ENCODE measurements at places on chromosomes 3 and 15. TPM values are rescaled to one million over a fixed set of nuclear protein-coding genes. Genes with fewer than 3 reads are reported as not detected.

DNA sequence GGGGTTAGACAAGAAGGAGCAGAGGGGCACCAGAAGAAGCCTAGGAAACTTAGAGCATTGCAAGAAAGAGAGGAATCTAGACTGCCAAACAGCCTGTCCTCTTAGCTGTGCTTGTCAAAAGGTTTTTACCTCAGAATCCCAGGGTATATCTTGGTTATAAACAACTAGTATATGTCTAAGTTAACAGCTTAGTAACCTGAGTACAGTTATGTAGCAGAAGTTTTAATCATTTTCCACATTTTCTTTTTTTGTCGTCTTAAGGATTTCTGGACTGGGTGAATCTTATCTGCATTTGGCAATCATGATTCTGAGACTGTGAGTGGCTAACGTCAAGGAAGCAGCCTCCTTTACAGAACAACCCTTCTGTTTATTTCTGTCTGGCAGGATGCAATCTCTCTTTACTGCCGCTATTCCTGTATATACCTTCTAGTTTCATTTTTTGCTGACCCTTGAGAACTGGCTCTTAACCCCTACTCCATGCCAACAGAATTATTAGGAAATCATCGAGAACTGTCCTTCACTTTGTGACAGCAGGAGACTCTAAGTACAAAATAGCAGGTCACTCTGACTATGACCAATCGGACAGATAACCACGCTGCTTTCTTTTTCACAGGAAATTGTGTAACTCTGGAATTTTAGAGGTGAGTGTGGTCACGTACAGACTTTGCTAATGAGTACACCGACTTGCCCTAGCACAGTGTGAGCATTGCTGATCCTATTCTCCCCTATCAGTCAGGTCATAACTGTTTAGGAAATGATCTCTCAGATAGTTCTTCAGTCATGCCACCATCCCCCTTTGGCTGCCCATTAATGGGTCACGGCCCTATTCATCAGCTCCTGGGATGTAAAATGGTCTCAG lies 3.3 kb upstream of the CP start:
- peak; percentile 77 for DNase-seq

DNA sequence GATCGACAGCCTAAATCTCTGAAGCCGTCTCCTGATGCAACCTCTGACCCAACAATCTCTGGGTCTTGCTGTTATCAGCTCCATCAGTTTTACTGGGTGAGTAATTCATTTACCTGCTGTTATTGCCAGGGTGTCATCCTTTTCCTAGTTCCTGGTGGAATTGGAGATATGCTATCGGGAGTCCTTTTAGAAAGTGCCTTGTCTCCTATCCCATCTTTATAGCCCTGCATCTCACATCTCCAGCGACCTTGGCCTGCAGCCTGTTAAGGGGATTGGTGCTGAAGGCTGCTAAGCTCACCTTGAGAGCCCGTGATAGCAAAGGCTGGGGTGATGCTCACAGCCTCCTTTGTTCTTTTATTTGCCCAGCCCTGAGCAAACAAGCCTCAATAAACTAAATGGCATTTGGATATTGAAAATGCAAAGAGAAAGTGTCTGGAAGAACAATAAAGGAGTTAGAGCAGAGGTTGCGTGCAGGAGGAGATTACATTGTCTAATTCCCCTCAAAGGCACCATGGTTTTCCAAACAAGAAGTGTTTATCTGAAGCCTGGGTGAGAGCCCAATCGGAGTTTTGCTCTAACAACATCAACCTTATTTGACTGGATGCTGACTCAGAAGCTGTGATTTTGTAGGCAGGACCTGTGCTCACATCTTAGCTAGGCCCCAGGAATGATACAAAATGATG lies 101.8 kb downstream of the RPLP1 start:
- no peak for DNase-seq

DNA sequence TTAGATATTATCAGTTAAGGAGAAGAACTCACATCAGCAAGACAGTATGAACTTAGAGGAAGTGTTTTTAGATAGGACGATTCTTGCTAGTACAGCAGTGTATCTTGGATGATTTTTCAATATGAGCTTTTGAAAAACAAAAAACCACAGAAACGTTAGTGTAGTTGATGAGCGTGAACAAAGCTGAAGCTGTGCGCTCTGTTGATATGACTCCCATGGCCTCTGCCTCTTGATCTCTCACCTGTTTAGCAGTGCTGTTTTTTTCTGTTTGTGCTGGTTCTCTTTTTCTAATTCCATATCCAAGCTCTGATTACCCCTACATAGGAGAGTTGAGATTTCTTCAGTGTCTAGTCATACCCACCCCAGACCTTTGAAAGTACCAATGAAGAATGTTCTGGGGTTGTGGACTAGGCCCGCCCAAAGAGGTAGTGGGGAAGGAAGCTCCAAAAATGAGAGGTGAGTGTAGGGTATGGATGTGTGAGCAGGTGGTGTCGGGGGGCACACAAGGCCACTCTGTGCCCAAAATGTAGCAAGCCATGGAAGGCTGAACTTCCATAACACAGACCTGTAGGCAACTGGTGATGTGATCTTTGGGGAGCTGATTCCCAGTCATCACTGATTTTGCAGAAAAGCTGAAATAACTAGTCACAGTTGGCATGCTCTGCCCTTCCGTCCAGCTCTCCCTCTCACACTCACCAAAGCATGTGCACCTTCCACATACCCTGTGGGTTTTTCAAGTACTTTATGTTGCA lies 20.0 kb upstream of the CMTM7 start:
- DNase-seq = no peak

DNA sequence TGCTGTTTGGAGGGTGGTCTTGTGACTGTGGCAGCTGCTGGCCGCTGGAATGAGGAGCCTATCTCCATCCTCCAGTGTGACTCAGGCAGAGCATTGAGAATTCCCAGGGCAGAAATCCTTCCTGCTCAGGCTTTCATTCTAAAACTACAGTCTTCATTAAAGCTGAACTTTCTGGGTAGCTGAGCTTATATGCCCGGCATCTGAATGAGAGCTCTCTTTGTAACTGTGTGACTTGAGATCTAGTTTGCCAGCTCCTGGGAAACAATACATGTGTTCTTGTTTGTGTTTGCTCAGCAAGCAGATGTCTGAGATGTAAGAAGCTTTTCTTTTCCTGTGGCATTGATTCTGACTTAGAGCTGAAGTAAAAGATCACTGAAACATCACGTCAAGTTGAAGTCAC lies 22.4 kb downstream of the RLBP1 start:
- no peak for DNase-seq

DNA sequence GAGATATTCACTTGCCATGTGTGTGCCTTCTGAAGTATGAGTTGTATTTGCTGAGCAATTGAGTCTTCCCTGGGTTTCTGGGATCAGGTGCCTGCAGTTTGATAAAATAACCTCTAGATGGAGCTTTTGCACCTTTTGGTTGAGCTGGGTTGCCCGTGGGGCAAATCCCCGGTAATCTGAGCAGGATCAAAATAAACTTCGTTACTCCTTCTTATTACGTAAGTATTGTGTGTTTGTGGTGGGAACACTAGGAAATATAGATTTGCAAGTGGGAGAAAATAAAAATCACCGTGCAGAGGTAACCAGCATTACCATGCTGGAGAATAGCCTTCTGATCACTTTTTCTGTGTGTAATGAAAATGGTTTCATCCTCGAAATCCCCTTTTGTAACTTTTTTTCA lies 277.4 kb upstream of the NR2E3 start:
- DNase-seq = no peak

- no peak for DNase-seq
Observed at GRCh38 chr3:117630469-117630868, 920.9 kb downstream of the TUSC7 start.

- peak; percentile 34 for DNase-seq
Observed at GRCh38 chr3:141076036-141076773, 25.1 kb downstream of the SPSB4 start.

DNA sequence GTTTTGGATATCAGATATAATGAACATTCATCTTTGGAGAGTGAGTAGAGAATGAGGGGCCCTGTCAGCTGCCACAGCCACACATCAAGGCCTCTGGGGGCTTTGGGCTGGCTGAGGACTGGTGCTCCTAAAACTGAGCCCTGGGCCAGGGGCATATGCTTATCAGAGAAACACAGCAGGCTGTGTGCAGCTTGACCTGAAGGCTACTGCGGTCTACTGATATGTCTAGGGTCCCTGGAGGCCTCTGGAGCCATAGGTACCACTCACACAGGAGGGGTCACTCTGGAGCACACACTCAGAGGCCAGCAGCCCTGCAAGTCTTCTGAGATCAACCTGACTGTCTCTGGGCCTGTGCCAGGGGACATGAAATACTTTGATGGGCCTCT lies 7.6 kb downstream of the TF start:
- DNase-seq = no peak

DNA sequence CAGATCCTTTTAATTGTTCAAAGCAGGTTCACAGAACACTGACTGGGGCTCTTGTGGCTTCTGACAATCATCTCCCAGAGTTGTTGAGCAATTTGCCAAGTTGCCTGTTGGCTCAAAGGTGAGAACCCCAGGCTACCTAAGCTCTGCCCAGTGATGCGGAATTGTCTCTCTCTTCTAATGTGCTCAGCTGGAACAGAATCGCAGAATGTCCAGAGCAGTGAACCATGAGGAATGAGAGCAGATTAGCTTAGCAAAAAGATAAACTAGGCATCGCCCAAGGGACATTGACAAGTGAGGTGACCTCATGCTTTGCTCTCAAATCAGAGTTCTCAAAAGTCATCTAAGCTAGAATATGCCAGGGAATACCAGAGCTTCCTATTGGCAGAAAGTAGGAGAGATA lies 148.1 kb downstream of the WDR76 start:
- peak; percentile 43 for DNase-seq

DNA sequence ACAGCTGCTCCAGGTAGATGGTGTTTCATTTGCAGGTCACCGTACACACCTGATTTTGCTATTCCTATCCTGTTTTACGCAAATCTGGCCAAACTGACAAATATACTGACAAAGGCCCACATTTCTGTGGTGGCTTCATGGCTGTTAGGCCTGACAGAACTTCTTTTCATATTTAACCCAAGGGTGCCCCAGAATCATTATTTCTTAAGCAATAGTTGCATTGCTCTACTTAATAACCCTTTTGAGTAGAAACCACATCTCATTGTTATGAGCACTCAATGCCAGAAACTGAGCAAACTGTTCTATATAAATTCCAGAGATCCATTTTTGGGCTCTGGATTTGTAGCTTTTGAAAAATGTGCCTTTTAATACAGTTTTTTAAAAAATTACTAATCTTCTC lies 19.4 kb downstream of the ASTE1 start:
- DNase-seq = no peak

GRCh38 chr3:113111011-113111707 lies 100.2 kb upstream of the BOC start:
- no peak for DNase-seq

DNA sequence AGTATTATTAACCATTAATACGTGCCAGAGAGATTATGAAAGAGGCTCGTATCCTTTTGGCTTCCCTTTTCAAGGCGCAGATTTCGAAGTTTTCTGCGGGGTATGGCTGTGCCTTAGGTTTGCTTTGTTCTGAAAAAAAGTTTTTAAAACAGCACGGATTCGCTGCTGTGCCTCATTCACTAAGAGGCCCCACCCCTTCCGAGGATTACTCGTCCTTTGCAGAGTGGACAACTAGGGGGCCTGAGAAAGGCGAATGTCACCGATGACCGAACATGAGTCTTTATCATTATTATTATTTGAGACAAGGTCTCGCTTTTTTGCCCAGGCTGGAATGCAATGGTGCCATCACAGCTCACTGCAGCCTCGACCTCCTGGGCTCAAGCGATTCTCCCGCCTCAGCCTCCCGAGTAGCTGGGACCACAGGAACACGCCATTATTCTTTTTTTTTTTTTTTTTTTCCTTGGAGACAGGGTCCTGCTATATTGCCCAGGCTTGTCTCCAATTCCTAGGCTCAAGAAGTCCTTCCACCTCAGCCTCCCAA lies 684 bp upstream of the RPS27L start:
- DNase-seq = peak; percentile 92

GRCh38 chr3:73774645-73775044 lies 149.9 kb upstream of the PDZRN3 start:
- peak; percentile 14 for DNase-seq

DNA sequence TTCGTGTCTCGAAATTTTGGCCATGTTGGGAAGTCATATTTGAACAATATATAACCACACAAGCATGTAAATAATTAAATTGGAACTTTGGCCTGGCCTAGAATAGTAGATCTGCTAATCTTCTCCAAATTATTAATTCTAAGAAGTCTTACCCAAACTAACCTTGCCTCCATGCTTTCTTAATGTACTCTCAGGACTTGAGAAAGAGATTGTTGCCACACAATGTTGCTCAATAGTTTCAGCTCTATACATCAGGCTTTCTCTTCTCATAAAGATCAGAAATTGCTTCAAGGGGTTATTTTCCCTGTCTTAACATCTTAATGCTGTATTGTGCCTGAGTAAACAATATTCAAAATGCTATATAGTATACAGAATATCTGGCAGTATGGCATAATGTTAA lies 202.7 kb upstream of the LRIG1 start:
- no peak for DNase-seq

GRCh38 chr3:171688002-171688401 lies 122.3 kb downstream of the PLD1 start:
- DNase-seq = no peak

DNA sequence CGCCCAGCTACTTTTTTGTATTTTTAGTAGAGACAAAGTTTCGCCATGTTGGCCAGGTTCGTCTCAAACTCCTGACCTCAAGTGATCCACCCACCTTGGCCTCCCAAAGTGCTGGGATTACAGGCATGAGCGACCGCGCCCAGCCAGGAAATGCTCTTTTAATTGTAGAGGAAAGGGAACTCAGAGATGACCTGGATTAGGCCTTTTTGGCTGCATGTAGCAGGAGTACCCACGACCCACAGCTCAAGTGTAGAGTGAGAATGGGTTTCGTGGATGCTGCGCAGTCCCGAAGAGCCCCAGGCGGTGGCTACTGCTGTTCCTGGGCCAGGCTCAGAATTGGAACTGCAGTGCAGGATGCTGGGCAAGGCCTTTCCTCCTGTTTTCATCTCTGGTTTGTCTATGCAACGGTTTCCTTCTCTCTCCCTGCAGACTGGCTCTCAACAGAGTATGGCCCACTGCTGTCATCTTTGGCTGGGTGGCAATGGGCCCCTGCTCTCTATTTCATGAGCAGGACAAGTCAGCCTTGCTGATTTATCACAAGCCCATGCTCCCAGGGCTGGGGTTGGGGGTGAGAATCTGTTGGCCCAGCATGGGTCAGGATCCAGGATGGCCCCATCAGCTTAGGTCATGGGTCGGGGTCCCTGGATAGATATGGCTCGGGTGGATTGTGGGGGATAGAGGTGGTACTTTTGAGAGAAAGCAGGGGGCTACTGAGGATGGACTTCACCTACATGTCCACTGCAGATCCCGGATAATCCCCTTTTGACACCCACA lies 51.2 kb downstream of the GASK1A start:
- DNase-seq = no peak

- no peak for DNase-seq
Observed at GRCh38 chr3:158820521-158820920, 18.7 kb downstream of the MFSD1 start.

GRCh38 chr3:119918992-119919933 lies 137.4 kb downstream of the NR1I2 start:
- no peak for DNase-seq

The ZNF660 gene
- total RNA-seq = 5.0 TPM

The MME gene
- total RNA-seq = 102 TPM

The BRK1 gene
- 113 TPM for total RNA-seq

The TLNRD1 gene
- total RNA-seq = 7.1 TPM

The SKIL gene
- total RNA-seq = 69.8 TPM

The SLC12A1 gene
- total RNA-seq = not detected

The RBSN gene
- total RNA-seq = 23.9 TPM

The TBC1D2B gene
- 57.8 TPM for total RNA-seq

The RCCD1 gene
- total RNA-seq = 11.2 TPM

The CHRNA7 gene
- total RNA-seq = not detected

The CORO2B gene
- total RNA-seq = 14.1 TPM

The GABRR3 gene
- not detected for total RNA-seq

The LINGO1 gene
- under 0.01 TPM for total RNA-seq
